ENCODE measurements at places on chromosomes 4 and X.

GRCh38 chr4:40425799-40426574, 90.9 kb downstream of the CHRNA9 start:
- no peak for DNase-seq

DNA sequence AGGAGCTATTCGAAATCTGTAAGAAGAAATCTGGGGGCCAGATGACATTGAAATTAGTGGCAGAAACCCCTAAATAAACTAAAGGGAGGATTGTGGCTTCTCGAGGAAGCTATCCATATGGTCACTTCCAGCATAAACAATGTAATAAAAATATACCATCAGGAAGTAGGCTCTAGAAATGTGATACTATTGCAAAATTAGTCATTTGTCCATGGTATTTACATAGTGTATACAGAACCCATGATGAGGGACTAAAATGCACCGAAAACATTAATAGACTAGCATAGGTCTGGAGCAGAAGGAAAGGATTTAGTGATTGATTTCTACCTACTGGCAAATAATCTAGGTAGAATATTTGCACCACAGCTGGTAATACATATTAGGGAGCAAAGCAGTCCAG, 1344.0 kb downstream of the FSTL5 start:
- DNase-seq = no peak

DNA sequence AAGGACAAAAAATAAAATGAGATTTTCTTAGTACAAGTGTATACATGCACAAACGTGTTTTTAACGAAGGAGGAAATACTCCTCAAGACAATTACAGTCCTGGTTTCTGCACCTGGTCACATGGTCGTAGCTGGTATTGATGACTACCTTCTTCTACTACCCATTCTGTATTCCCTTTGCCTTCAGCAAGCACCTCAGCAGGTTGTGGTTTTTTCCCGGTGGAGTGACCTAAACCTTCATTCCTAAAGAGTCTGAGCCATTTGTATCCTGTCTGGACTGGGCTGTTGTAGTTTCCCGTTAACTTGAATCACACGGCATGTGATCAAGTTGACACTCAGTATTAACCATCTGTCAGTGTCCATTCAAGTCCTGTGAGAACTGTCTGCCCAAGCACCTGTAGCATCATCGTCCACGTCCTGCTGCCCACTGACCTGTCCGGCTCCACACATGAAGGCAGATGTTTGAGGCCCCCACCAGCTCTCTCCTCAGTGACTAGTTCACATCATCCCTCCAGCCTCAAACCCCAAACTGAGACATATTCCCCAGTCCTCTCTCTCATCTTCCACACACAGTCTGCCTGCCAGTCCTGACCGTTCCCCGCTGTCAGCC, 31.1 kb upstream of the TBC1D14 start:
- DNase-seq = no peak

GRCh38 chr4:41327770-41328169, 71.0 kb downstream of the UCHL1 start:
- DNase-seq = no peak

GRCh38 chr4:117784266-117784665, 250.0 kb upstream of the NDST3 start:
- no peak for DNase-seq

DNA sequence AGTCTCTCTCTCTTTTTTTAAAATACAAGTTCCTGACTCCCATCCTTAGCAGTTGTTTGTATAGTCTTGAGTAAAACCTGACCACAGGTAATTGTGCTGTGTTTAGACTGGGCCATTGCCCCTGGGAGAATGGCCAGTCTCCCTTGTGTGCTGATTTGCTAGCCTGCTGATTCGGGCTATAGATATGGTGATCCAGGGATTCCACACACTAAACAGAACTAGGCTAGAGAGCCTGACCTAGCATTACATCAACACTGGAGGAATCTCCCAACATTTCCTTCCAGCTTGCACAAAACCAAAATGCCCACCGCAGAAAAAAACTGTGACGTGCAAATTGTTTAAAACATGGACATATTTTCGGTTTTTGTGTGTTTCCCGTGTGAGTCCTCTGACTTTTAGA, 5.1 kb downstream of the UPRT start:
- peak; percentile 27 for DNase-seq

DNA sequence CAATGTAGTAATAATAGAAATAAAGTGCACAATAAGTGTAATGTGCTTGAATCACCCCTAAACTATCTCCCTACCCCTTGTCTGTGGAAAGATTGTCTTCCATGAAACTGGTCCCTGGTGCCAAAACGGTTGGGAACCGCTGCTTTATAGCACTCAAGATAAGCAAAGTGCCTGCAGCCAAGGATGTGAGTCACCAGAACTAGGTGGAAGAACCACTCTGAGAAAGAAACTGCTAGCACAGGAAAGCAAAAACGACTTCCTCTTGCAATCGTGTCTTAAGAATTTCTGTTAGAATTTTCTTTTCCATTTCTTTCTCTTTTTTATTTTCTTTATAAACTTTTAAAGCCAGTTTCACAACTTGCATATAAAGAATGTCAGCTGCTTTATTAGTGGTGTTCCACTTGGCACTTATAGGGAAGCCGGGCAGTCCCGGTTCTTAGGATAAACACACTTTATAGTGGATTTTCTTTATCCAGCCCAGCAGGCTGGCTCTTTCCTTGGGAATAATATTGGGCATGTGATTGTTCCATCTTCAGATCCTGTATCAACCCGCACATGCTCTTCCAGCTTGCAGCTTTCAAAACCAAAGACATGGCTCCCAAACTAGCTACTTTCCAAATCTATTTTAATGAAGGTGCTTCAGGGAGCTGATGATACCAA, 32.3 kb upstream of the CXCL8 start:
- DNase-seq = peak; percentile 82

DNA sequence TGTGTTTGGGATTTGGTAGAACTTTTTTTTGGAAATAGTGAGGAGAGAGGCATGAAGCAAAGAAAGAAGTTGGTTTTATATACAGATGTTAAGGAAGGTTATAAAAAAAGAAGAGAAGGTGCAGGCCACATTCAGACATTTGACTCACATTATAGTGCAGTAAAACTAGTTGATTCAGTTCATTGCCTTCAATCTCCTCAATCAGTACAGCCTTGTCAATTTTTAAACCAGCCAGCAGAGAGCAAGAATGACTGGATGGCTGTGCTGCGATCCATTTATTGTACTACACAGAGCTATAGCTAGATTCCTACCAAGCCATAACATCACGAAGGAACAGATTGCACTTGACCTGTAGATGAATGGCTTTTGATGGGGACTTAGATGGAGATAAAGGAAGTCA, 79.7 kb upstream of the LSM6 start:
- DNase-seq = no peak

DNA sequence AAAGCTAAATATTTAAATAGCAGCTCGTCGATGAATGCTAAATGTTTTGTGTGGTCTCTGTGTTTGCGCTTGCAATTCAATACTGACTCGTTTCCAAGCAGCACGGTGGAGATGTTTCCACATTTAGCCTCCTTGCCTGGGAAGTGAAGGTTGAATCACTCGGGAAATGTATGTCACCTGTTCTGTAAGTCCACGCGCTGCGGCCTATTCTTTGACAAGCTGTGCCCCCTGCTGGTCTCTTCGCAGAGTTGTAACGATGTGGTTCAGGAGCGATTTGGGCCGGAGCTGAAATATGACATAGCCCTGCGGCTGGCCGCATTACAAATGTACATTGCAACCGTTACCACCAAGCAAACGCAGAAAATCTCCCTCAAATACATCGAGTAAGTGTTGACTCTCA, 89.6 kb upstream of the PRPS2 start:
- peak; percentile 28 for DNase-seq

DNA sequence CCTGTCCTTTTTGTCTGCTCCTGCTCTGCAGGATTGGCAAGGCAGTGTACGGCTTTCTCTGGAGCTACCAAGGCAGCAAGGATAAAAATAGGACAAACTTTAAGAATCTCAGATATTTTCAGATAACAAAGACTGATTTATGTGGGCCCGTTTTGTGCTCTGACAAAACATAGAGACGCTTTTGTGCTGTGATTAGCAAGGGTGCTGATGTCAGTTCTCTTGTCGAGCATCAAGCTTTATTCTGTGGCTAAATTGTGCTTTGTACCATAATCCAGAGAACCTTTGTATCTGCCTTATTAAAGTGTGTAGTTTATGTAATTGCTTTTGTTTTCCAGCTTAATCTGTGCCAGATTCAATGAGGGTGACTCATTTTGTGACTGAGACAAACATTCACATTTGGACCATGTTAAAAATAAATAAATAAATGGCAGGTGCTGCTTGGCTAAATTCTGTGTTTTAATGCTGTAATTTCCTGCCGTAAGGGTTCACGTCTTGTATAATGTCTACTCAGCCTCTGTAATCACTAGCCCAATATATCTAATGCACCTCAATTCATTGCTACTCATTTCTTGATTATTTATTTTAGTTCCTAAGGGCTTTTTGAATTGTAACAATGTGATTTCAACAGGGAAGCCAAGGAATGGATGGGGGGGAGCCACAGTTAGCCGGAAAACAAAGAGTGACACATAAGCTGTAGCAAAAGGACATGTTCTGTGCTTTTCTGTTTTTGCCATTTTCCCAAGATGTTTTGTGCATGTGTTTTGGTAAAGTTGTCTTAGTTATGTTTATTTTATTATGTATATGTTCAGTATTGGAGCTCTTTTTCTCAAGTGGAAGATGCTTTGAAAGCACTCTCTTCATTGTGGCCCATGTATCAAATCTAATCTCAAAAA, 75.1 kb downstream of the GAB1 start:
- no peak for DNase-seq

DNA sequence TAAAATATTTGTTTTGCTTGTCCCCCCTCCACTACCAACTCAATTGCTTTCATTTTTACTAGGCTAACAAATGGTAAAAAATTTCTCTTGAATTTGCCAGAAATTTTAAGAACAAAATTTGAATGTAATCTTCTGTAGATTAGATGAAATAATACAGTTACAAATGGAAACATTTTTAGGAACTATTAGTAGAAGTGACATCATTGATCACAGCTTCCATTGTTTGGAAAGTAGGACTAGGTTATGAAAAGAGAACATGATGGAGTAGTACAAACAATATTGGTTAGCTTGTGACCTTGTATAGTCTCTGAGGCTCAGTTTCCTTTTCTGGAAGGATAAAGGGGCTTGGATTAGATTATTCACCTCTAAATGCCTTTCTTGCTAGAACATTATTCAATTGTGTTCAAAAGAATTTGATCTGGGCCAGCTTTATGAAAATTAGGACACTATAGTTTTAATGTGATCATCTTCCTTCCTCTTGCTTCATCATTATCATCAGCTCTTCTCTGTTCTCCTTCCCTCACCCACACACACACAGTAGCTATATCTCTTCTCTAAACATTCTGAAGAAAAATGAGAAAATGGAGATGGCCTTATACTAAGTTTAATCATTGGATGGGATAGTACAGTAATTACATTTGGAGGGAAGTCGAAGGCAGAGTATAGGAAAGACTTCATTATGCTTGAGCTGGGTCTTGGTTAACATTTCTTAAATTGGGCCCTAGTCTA, 9.9 kb downstream of the MTMR1 start:
- peak; percentile 67 for DNase-seq

Data from inflammatory macrophage treated with lipopolysaccharide for 4 hours (primary cell).